Heart left ventricle (tissue), 16 donors: ENCODE measurements at places on chromosomes 1 and 21. TPM values are rescaled to one million over a fixed set of nuclear protein-coding genes. Genes with fewer than 3 reads are reported as not detected.

The MYCL gene
- 0.45 TPM for total RNA-seq

The PDZK1IP1 gene
- total RNA-seq = not detected

- DNase-seq = no peak
These were observed 346.2 kb downstream of the BARHL2 start for GRCh38 chr1:90370686-90371447.

GRCh38 chr1:231415018-231415583 lies 7.0 kb downstream of the EGLN1 start:
- DNase-seq = no peak

GRCh38 chr1:80523861-80524260 lies 1276.9 kb upstream of the ADGRL2 start:
- DNase-seq = no peak

- DNase-seq = no peak
These were observed 36.1 kb downstream of the ZBTB40 start for GRCh38 chr1:22487781-22488180.

DNA sequence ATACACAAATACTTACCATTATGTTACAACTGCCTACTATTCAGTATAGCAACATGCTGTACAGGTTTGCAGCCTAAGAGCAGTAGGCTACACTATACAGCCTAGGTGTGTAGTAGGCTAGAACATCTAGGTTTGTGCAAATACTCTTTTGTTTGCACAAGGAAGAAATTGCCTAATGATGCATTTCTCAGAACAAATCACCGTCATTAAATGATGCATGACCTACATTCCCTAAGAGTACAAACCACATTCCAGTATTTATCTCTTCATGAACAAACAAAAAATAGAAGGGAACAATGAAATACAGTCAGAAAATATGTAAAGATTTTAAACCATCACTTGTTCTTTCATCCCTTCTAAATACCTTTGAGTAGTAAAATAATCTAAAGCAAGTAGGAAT lies 109.7 kb upstream of the HP1BP3 start:
- DNase-seq = no peak

DNA sequence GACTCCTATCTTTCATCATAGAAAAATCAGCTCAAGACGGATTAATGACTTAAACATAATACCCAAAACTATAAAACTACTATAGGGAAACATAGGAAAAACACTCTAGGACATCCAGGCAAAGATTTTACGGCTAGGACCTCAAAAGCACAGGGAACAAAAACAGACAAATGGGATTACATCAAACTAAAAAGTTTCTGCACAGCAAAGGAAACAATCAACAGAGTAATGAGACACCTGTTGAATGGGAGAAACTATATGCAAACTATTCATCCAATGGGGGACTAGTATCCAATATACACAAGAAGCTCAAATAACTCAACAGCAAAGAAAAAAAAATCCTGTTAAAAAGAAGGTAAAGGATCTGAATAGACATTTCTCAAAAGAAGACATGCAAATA lies 18.6 kb downstream of the NSL1 start:
- DNase-seq = no peak

DNA sequence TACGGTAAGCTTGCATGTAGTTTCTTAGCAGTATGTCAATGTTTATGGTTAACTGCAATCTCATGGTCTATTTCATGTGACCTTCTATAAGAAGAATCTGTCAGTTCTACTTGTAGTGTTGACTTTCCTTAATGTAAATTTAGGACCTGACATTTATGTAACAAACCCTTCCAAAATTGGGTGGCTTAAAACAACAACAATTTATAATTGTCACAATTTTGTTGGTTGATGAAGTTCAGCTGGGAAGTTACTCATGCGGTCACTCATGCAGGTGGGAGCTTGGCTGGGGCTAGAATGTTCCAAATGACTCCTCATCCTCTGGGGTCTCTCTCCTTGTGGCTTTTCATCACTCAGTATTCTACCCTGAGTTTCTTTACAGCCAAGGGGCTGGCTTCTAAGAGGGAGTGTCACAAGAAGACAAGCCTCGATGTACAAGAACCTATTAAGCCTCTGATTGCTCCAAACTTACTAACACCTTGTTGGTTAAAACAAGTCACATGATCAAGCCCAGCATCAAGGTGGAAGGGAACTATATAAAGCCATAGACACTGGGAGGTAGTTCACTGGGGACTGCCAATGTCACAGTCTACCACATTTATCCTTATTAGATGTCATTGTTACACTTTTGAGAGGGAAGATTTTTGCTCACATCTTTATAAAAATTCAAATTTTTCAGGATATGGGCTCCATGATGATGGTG lies 23.9 kb downstream of the CCN1 start:
- no peak for DNase-seq

DNA sequence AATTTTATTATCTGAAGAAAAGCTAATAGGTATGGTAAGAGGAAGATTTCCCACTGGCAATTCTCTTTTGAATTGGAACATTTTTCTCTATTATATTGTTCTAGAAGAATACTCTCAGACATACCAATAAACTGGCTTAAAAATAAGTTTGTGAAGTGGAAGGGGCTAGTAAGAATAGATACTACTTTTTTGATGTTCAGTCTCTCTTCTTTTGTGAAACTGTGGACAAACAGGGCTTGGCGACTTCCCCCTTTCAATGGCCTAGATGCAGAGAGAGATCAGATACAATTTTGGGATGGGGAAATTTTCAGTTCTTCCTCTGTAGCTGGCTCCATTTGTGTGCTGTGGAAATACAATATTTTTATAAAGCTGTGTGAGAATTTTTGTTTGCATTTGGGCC lies 2.5 kb downstream of the PBX1 start:
- DNase-seq = no peak
